CD14-positive monocyte (primary cell): ENCODE measurements at places on chromosomes 5 and 9. TPM values are rescaled to one million over a fixed set of nuclear protein-coding genes. Genes with fewer than 3 reads are reported as not detected.

FBP2 gene
- not detected in 2 replicates for polyA plus RNA-seq

CBY3 gene
- polyA plus RNA-seq: not detected in 2 replicates

LAMC3 gene
- 0.03 and 0.19 TPM in 2 replicates for polyA plus RNA-seq

CARTPT gene
- polyA plus RNA-seq: not detected

PCSK1 gene
- not detected for polyA plus RNA-seq

SLC4A9 gene
- not detected for polyA plus RNA-seq

THOC3 gene
- 8.6 and 10.9 TPM in 2 replicates for polyA plus RNA-seq

CDC25C gene
- not detected for polyA plus RNA-seq

KCTD16 gene
- polyA plus RNA-seq: not detected

LCN15 gene
- polyA plus RNA-seq: not detected in 2 replicates

SEMA5A gene
- polyA plus RNA-seq: not detected in 2 replicates

UGT3A2 gene
- not detected for polyA plus RNA-seq

LNPEP gene
- polyA plus RNA-seq: 22.5 TPM

TAF11L5 gene
- not detected for polyA plus RNA-seq

MELK gene
- polyA plus RNA-seq: not detected

IL11RA gene
- 29.3 and 39.1 TPM in 2 replicates for polyA plus RNA-seq

MARCOL gene
- polyA plus RNA-seq: not detected
